T-helper 2 cell (primary cell): ENCODE measurements at places on chromosomes 6 and 20.

DNA sequence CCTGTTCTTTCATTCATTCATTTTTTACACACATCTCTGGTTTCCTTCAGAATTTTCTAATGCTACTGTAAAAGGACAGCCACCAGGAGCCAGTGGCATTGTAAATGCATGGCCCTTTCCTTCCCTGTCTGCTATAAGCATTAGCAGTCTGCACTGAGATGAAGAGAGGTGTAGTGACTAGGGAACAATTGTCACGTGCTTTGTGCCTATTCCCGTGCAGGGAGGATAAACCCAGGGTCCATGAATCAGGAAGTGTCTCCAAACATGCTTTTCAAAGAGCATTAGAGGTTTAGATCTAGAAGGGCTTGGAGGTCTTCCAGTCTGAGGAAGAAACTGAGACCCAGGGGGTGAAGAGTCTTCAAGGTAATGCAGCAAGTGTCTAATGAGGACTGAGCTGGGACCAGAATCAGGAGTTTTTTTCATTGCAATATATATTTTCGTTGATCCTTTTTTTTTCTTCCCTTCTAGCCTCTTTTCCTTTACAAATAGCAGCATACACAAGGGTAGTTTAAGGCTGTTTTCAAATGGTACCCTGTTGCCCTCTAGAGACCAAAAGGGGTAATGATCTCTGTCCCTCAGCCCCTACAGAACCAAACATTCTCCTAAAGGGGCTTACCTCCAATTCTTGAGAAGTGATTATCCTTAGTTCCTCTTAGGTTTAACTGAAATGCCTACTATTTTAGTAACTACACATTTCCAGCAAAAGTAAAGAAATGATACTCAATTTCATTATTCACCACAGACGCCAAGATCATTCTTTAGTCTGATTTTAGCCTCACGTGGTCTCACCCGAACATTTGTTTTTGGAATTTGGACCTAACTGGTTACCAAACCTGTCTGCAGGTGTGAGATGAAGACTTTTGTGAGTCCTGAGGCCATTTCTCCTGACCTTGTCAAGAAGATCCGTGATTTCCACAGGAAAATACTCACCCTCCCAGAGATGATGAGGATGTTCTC, 6.6 kb downstream of the TRIM15 start:
- no peak for DNase-seq

GRCh38 chr20:23083553-23084220, 2.4 kb downstream of the CD93 start:
- DNase-seq, result no peak

DNA sequence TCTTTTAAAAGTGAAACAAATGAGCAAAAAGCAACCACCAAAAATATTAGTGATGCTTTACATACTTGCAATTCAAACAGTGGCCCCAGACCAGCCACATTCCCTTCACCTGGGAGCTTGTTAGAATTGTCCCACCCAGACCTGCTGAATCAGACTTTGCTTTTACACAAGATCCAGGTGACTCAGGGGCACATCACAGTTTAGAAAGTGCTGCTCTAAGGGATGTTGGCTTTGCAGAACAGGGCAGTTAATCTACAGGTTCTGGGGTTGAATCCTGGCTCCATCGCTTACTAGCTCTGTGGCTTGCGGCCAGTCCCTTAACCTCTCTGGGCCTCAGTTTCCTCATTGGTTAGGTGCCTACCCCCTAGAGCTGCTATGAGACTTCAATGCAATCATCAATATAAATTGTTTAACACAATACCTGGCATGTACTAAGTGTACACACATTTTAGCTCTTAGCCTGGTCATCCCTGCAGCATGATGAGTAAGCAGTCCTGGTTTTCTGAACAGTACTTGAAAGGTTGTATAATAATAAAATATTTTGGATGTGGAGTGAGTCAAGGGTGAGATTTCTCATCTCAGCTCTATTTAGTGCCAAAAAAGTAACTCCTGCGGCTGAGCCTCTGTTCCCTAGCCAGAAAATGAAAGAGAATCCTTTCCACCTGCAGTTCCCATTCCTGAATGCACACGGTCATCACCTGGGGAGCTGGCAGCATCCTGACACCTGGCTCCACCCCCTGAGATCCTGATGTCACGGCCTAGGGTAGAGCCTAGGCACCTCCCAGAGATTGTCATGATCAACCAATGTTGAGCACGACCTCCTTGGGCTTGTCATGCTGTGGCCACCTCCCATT, 162.7 kb downstream of the ANKRD60 start:
- DNase-seq, result no peak

DNA sequence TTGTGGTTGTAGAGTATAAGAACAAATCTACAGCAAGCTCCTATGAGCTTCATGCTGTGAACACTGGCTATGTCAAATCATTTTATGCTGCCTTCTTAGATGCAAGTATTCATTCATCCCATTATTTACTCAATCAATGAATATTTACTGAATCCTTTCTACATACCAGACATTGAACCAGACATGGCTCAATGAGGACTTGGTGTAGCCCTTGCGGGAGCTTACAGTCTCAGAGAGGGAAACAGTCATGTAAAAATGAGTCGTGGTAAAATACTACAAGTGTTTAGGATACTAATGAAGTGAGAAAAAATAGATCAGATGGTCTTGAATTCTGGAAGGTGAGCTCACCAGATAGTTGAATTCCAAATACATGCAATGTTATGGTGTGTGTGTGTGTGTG, 44.8 kb upstream of the ENPP1 start:
- no peak for DNase-seq
